ENCODE measurements at places on chromosomes 6 and 20.

DNA sequence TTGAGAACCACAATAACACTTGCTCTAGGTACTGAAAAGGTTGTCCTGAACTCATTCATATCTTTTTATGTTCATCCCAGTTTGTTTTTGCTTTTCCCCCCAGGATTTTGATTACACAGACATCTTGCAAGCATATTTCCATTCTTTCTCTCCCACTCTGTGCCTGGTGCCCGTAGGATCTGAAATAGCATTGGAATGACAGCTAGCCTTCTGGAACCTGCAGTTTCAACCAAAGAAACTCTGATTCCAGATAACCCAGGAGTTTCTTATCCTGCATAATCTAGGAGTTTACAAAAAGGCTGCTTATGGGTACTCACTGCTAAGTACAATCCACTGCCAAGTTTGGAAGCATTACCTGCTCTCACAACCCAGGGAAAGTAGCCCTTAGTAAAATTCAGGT is 28.8 kb upstream of the PLCG1 start:
- DNase-seq: no peak

GRCh38 chr6:159395609-159396008 is 226.4 kb downstream of the FNDC1 start:
- no peak for DNase-seq

- no peak for DNase-seq
Observed at GRCh38 chr20:24337069-24337468, 132.4 kb upstream of the SYNDIG1 start.

GRCh38 chr6:165663736-165664558 is 906 bp upstream of the PDE10A start:
- no peak for DNase-seq

GRCh38 chr6:104936766-104937535 is 20.0 kb upstream of the LIN28B start:
- no peak for DNase-seq

- DNase-seq: no peak
Observed at GRCh38 chr20:4637081-4637797, 84.5 kb upstream of the PRND start.

DNA sequence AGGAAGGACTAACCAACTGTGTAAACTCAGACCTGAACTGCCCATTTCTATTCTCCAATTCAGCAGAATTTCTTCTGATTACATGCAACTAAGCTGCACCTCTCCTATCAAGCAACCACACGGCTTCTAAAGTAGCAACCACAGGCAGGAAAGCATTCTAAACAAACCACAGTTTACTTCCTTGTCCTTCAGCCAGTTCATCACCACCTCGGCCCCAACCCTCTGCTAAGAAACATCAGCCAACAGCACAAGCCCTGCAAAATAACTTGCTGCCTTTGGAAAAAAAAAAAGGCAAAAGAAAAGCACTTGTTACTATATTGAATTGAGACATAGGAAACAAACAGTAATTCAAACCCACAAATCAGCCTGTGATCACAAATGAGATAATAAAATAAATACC is 140.3 kb downstream of the NFATC2 start:
- DNase-seq: no peak

DNA sequence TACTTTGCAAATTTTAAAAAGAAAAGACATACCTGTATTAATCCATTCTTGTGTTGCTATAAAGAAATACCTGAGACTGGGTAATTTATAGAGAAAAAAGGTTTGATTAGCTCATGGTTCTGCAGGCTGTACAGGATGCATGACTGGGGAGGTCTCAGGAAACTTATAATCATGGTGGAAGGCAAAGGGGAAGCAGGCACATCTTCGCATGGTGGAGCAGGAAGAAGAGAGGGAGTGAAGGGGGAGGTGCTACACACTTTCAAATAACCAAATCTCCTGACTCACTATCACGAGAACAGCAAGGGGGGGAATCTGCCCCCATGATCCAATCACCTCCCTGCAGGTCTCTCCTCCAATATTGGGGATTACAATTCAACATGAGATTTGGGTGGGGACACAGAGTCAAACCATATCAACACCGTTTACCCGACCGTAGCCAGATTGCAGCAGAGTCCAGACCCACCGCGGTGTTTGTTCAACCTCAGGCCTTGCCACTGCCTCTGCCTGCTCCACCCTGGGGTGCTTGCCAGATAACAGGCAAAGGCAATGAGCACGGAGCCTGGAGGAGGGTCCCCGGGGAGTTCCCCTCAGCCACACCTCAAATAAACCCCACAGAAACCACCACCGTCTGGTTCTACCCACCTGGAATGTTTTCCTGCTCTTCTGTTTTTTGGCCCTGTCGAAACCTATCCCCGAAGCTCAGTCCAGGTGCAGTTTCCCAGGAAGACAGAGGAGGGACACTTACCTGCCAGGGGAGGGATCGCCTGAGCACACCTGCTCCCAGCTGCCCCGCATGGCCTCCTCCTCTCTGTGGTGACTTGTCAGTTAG is 142.2 kb upstream of the AFDN start:
- DNase-seq: no peak

DNA sequence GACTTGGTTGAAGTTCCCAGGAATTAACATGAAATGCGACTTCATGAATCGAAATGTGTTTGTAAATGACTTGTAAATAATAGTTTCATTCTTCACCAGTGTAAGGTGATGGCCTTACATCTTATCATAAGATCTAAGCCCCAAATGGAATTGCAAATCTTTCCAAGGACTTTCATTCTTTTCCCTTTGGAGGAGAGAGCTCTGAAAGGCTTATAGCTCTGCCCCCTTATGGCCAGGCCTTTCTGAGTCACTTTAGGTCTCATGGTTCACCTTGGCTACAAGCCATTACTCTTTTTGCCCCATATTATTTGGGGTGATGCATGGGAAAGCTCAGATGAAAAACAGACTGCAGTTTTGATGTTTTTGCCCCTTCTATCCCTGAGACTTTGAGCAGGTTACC is 209.1 kb upstream of the BMP2 start:
- DNase-seq: no peak

DNA sequence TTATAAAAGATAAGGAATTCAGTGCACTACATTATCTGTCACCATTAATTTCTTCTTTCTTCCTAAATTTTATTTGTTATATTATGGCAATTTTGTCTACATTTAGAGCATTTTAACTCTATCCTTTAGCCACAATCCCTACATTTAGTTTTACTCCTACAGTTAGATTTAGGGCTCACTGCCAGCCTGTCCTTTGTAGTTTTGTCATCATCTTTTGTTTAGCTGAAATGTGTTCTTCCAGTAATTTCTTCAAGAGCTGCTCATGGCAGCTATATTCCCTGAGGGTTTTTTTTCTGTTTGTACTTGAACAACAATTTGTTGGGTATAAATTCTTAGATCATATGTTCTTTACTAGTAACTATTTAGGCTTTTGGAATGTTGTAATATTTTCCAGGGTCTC is 72.7 kb upstream of the B3GAT2 start:
- DNase-seq: no peak

- no peak for DNase-seq
Observed at GRCh38 chr6:52527436-52527835, 49.4 kb downstream of the TRAM2 start.

DNA sequence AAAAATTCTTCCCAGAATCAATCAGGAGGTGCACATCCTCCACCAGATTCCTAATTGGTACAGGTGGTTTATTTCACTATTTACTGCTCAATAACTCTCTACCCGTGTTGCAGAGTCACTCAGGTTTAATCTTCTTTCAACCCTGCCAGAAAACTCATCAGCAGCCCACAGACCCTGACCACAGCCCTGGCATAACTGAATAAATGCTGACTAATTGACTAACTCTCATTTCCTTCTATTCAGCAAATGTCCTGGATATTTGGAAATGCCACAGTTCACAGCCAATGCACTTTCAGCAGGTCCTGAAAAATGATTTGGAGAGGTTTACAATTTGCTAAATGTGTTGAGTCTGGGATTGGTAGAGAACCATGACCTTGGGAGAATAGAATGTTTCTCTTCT is 62.3 kb downstream of the TRMT6 start:
- DNase-seq: no peak

DNA sequence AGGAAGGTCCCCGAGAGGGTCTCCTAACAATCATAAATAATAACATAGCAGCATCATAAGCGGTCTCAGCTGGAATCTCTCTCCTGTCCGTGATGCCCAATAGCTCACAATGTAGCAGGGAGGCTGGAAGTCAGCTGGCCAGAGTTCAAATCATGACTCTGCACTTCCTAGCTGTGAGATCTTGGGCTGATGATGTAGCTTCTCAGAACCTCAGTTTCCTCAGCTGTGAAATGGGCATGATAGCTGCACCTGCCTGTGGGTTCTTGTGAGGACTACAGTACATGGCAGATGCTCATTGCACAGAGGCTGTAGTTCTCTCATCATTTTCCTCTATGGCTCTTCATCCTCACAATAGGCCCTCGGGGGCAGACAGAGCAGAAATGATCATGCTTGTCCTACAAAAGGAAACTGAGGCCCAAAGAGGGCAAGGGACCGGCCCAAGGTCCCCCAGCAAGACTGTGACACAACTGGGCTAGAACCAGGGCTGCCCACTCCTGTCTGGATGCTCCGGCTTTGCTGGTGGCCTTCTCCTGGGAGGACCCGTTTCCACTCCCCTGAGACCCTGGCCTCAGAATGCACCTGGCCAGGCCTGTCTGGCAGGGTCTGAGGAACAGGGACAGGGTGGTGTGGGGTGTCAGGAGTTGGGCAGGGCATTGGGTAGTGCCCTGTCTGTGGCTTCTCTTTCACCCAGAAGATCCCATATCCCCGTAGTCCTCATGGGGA is 17.7 kb downstream of the SLC12A5 start:
- no peak for DNase-seq

DNA sequence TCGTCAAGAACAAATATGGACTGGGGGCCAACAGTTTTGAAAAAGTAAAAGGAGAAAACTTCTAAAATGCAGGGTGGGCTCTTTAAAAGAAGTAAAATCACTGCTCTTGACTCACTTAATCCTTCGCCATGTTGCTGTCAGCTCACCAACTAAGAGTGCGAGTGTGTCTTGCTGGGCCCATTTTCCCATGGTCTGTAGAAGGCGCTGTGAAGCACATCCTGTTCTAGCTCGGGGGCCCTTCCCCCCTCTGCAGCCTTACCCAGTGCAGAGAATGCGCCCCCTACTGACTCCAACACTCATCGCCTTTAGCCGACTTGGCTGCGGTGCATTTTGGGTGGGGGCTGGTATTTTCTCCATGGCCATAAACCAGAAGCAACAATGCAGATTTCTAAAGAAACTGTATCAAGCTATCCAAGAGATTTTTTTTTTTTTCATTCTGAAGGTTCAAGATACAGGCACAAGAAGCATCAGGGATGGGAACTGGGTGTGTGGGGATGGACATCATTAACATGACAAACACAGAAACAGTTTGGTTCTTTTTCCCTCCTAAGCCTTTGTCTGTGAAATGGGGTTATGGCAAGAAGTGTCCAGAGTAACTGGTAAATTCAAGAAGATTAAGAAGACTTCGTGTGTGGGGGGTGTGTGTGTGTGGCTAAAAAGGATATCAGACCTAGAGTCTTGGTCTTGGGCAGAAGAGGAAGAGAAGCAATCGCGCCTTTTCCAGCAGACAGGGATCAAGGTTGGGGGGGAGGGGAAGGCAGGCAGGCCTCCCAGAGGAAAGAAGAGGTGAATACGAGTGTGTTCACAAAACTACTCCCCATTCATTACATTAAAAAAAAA is 1.7 kb downstream of the ADNP start:
- DNase-seq: peak; percentile 93

- DNase-seq: no peak
Observed at GRCh38 chr6:8736156-8736895, 301.0 kb upstream of the SLC35B3 start.

DNA sequence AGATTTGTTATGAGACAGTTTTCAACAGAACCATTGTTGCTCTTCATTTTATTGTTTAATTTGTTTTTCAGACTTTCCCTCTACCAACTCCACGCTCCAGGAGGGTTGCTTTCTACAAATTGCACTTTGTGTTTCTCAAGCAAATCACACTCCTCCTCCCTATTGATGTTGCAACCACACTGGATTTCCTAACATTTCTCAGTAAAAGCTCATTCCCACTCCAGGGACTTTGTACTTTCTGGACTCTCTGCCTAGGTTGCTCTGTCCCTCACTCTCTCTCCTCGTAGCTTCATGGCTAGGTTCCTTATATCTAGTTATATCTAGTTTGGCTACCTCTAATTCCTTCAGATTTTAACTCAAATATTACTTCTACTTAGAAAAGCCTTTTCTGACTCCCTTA is 20.3 kb downstream of the PGK2 start:
- no peak for DNase-seq

- no peak for DNase-seq
Observed at GRCh38 chr6:14194976-14195375, 77.4 kb downstream of the CD83 start.

DNA sequence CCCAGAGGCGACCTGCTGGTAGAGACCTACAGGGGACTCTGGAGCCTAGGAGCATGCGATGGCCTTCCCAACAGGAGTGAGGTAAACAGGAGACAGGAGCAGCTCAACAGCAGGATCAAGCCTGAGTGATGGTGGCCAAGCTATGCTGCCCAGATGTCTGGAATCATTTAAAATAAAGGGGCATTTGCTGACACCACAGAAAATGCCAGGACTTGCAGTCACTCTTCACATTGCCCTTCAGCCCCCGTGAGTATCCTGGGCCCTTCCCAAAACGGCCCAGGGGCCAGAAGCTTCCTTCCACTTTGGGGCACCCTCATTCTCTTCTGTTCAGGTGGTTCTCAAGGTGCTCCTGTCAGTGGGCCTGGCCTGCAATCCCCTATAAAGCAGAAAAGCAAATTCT is 23.2 kb downstream of the INSM1 start:
- no peak for DNase-seq

GRCh38 chr6:70162972-70163371 is 139.9 kb downstream of the COL9A1 start:
- no peak for DNase-seq

- no peak for DNase-seq
Observed at GRCh38 chr20:62839816-62840215, 21.8 kb downstream of the TCFL5 start.

- peak; percentile 55 for DNase-seq
Observed at GRCh38 chr6:143536866-143537691, 25.6 kb upstream of the FUCA2 start.

DNA sequence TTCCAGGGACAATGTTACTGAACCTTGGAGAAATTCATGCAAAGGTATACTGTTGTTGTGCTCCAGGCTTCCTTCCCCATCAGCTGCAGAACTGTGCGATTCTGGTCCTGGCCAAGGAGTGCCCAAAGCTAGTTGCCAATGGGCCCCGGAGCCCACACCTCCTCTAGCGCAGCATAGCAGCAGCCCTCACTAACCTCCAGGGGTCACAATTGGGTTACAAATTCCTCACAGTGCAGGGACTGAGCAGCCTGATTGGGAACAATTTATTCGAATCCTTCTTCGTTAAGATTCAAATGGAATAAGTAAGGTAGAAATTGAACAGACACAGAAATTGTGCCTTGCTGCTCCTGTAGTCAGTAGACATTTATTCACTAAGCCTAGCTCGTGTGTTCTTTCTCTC is 284.9 kb downstream of the PRKN start:
- no peak for DNase-seq
